ENCODE measurements at places on chromosomes 5 and 9.
A peak's percentile ranks its signal among the peaks of the same experiment; 100 is the strongest.

GRCh38 chr9:127159325-127159801, 36.9 kb upstream of the ANGPTL2 start:
- no peak for DNase-seq

DNA sequence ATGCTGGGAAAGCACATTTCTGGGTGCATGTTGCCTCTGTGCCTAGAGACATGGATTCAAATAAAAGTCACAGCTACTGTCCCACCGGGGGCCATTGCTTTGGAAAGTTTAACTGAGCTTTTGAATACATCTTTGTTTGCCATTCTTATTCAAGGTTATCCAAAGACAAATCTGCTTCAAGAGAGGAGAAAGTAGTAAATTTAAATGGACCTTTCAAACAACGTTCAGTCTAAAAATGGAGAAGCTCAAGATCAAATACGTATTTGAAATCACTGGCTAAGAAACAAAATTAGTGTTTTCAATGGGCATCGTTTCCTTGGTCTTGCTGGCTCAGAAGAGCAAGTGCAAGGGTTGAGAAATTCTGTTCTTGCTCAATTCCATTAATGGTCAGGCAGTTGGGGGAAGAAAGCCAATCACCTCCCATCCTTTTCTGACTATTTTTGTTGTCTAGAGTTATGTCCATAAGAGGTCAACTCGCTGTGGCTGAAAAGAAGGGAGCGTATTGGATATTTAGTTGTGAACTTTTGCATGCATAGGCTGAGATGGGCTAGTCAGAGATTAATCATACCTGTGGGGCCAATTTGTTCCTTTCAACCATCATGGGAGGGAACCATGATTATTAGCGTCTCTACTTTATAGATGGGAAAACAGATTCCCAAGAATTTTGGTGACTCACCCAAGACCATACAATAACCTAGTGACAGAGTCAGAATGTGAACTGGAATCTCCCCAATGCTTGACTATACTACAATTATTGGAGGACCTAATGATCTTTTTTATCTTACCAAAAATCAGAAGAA, 276.2 kb upstream of the TNC start:
- no peak for DNase-seq

- DNase-seq: peak; percentile 73
These were observed 547 bp downstream of the NIPBL start for GRCh38 chr5:36876965-36877666.

- no peak for DNase-seq
These were observed 94.2 kb downstream of the TMEM174 start for GRCh38 chr5:73266925-73267765.

Data from RWPE2 (cell line).